OCI-LY7 (cell line): ENCODE measurements at places on chromosomes 6 and 20. TPM values are rescaled to one million over a fixed set of nuclear protein-coding genes. Genes with fewer than 3 reads are reported as not detected.

The TBC1D20 gene
- total RNA-seq, result 17.4 and 19.0 TPM in 2 replicates

The KHDC1L gene
- not detected in 2 replicates for total RNA-seq

The PPP1R16B gene
- total RNA-seq, result 41.3 and 45.4 TPM in 2 replicates

The CFAP61 gene
- total RNA-seq, result not detected in 2 replicates

The FABP7 gene
- total RNA-seq, result not detected in 2 replicates

The GGT7 gene
- total RNA-seq, result 0.98 and 1.8 TPM in 2 replicates

The OTOR gene
- not detected in 2 replicates for total RNA-seq

The RSPO3 gene
- not detected in 2 replicates for total RNA-seq

The BEND6 gene
- total RNA-seq, result 1.5 and 2.9 TPM in 2 replicates
